ENCODE measurements at places on chromosomes 5 and 9. TPM values are rescaled to one million over a fixed set of nuclear protein-coding genes. Genes with fewer than 3 reads are reported as not detected.

COL5A1 gene
- total RNA-seq: 13.1 TPM

MYORG gene
- 7.3 TPM for total RNA-seq

DNA sequence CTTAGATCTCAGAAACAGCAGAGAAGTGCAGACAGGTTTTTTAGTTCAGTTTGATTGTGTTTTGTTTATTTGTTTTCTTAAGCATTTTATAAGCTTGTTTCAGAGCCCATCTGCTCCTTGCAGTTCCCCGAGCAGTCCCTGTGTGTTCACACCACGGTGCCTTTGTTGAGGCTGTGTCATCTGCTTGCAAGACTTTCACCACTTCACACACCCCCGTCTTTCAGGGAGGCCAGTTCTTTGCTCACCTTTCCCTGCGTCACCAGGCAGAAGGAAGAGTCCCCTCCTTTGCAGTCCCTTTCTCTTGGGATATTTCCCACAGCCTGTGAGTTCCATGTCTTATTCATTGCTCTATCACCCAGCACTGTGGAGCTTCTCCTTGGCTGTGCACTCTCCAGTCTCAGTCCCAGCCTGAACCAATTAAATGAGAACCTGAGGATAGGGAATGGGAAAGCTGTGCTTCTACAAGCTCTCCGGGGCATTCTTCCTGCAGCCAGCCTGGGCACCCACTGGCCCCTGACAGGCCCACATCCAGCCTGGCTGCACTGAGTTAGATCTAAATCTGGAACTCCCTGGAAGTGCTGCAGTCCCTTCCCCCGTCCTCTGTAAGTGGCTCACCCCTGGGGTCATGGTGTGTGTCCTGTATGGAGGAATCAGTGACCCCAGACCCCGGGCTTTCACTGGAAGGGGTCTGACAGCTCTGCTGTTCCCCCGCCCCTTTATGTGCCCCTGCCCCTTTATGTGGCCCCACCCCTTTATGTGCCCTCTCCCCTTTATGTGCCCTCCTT, 5.5 kb downstream of the MVB12B start:
- peaks cover 8% of the 10 kb centered on the region for H3K27me3 ChIP-seq
- no peaks in the 10 kb centered on the region for H3K4me1 ChIP-seq
- no peak overlapping the region for H3K4me3 ChIP-seq
- no peak overlapping the region for H3K27ac ChIP-seq
- no peak for DNase-seq

GRCh38 chr5:167770461-167770860, 521.0 kb upstream of the WWC1 start:
- no peaks in the 10 kb centered on the region for H3K27me3 ChIP-seq
- DNase-seq: no peak
- H3K4me3 ChIP-seq: no peak overlapping the region
- H3K4me1 ChIP-seq: peaks cover 9% of the 10 kb centered on the region
- H3K36me3 ChIP-seq: no peaks in the 10 kb centered on the region
- no peak overlapping the region for H3K27ac ChIP-seq

DNA sequence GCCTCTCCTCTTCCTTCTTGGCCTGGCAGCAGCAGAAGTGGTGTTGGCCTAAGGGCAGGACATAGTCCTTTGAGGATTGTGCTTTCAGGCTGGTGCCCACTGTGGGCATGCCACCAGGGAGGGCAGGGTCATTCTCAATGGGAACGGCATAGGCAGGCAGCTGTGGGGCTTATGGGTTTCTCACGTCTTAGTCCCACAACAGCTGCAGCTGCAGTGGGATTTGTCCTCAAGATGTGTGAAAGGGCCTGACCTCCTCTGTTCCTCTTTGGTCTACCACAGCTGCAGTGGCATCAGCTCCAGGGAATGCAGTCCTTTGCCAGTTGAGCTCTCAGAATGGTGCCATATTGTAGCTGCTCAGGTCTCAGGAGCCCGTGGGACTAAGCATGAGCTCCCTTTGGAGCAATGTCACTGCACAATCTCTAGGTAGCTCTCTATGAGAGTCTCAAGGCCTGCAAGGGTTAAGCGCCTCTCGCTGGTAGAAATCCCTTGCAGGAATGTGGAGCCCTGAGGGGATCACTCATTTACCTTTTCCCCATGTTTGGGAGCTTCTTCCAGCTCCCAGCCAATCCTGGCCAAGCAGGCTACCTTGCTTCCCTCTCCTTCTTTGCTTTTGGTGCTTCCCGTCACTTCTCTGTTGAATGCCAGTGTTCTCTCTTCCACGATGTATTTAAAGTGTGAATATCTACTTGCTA, 104.8 kb downstream of the GNA14 start:
- no peaks in the 10 kb centered on the region for H3K36me3 ChIP-seq
- peak; percentile 68 for DNase-seq
- no peaks in the 10 kb centered on the region for H3K27me3 ChIP-seq
- no peak overlapping the region for H3K4me3 ChIP-seq
- H3K27ac ChIP-seq: no peak overlapping the region
- peaks cover 7% of the 10 kb centered on the region for H3K4me1 ChIP-seq

GRCh38 chr9:135804581-135805421, 102.5 kb downstream of the CAMSAP1 start:
- 0 out of 2 replicates have a peak, but pooled peaks cover under 1% of the 10 kb centered on the region for H3K36me3 ChIP-seq
- no peak overlapping the region for H3K27ac ChIP-seq
- H3K4me3 ChIP-seq: no peak overlapping the region
- peak; percentile 65 for DNase-seq
- no peaks in the 10 kb centered on the region for H3K27me3 ChIP-seq
- H3K4me1 ChIP-seq: no peaks in the 10 kb centered on the region
